ENCODE measurements at places on chromosomes 1 and 21.

- DNase-seq: no peak
Measured at GRCh38 chr1:171019971-171020370, 70.7 kb upstream of the FMO3 start.

DNA sequence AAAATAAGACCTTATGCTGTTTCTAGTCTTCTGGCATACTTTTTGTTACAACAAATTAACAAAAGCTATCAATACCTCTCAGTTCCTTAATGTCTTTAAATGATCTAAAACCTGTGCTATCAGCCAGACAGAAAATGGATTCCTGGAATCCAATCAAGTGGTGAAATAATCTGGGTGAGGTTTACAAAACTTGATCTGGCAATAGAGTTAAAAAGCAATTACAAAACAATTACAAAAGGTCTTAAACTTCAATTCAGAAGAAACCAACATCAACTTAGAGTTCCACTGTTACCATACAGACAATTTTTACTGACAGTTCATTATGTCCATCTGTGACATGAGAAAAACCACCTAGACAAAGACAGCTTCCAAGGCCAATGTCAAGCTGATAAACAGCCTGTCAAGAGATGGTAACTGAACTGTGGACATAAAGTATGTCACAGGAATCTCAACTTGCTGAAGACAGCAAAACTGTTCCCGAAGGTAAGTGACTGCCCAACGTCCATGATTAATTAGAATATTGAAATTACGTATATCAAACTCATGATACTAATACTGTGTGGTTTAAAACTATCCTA, 17.4 kb downstream of the ZZZ3 start:
- no peak for DNase-seq

GRCh38 chr1:8343464-8344001, 25.6 kb downstream of the SLC45A1 start:
- DNase-seq: peak; percentile 95

GRCh38 chr1:89322402-89322801, 41.5 kb upstream of the GBP6 start:
- DNase-seq: no peak

- no peak for DNase-seq
Measured at GRCh38 chr1:91201694-91202093, 179.9 kb upstream of the ZNF644 start.

DNA sequence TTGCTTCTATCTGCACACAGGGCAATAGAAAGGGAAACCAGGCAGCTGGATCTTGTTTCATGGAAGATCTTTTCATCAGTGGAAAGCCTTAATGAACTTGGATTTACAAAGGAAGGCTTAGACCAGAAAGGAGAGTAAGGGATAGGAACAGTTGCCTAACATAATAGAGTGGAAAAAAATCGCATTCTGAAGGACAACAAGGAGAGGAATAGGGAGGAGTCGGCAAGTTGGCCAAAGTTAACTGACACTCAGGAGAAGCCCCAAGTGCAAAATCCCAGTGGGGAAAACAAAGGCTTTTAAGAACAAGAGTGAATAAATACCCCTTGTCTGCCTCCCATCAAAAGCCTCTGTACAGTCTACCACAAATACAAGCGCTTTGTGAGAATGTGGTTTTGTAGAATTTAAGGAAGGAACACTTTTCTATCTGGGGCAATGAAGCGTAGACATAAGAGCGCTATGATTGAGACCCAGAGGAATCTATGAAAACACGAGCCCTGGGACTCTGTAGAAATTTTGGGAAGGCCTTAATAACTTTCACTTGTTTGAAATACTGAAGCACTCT, 74.1 kb downstream of the ZNF648 start:
- no peak for DNase-seq

GRCh38 chr21:27807596-27807995, 840.7 kb upstream of the ADAMTS5 start:
- DNase-seq: no peak

DNA sequence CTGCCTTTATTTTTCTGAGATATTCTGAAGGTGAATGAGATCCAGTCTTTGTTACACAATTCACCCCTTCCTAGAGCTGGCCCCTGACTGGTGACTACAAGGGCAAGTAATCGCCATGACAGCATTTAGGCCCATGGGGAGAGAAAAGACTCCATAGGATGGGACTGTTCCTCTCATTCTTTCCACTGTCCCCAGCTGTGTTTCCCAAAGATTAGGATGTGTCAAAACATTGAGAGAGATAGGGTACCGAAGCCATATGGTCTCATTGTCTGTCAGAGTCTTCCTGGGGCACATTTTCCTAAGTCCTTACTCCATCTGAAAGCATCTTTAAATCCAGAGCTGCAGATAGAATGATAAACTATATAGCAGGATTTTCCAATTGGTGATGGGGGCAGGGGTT, 423.5 kb downstream of the OMA1 start:
- DNase-seq: no peak

- DNase-seq: peak; percentile 78
Measured at GRCh38 chr1:11804666-11805421, 920 bp downstream of the MTHFR start.

DNA sequence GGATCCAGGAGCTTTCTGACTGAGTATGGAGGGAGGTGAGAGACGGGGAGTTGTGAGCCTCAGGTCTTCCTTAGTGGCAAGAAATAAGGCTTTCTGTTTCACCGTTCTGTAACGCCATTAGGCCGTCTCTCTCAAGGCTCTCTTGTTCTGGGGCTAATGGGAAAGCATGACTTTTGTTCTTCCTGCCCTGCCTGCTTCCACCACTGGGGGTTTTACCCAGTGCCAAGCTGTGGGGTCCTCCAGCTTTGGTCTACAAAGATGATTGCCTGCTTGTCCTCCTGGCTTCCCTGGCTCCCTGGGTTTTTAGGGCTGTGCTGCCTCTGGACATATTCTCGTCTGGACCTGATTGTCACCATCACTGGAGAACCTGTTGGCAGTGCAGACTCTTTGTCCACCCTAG, 74.8 kb upstream of the TINAGL1 start:
- no peak for DNase-seq

GRCh38 chr1:221638595-221638994, 103.3 kb downstream of the DUSP10 start:
- DNase-seq: peak; percentile 1

DNA sequence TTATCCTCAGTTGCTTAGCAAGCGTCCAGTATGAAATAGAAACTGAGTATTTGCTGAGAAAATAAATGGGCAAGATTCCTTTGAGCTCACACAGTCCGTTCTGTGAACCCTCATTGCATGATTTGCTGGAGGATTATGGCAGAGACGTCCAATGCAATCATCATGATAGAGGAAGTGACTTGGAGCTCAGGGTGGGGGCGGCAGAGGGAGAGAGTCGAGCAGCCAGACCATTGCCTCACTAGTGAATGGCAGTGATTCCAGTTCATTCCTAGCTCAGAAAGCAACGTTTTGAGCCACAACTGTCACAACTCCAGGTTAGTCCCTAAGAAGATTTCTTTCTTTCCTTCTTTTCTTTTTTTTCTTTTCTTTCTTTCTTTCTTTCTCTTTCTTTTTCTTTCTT, 27.5 kb upstream of the COL9A2 start:
- DNase-seq: peak; percentile 65

- no peak for DNase-seq
Measured at GRCh38 chr21:42556476-42556875, 42.8 kb downstream of the SLC37A1 start.

DNA sequence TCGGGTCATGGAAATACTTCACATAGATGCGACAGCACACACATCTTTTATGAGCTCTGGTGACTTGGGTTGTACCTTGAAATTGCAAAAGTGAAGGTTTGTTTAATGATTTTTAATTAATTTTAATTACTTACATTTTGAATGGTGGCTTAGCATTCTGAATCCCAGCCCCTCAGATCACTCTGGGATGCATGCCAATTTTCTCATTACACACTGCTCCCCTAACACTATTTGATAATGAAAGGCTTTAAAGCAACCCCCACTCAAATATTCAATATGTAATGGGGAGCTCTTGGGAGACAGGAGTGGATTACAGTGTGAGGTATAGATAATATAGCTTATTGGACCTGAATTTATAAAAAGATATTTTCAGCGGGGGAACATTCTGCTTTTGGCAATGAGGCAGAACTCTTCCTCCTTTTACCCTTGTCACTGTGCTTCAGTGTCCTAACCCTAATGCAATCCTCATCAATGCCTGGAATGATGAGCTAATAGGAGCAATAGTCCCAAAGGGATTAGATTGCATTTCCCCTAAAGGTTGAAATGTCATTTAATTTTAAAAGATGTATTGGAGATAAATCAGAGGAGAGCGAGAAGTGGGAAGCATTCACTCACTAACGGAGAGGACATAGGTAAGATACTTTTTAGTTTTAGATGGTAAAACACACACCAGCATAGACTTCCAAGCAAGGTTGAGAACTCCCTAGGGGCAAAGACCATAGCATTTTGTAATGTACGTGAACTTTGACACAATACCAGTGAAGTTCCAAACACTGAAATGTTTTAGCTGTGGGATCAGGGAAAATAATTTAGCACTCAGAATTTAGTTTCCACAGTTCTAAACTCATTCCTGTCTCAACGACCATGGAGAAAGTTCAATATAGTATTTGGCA, 384.1 kb upstream of the PLXNA2 start:
- no peak for DNase-seq

DNA sequence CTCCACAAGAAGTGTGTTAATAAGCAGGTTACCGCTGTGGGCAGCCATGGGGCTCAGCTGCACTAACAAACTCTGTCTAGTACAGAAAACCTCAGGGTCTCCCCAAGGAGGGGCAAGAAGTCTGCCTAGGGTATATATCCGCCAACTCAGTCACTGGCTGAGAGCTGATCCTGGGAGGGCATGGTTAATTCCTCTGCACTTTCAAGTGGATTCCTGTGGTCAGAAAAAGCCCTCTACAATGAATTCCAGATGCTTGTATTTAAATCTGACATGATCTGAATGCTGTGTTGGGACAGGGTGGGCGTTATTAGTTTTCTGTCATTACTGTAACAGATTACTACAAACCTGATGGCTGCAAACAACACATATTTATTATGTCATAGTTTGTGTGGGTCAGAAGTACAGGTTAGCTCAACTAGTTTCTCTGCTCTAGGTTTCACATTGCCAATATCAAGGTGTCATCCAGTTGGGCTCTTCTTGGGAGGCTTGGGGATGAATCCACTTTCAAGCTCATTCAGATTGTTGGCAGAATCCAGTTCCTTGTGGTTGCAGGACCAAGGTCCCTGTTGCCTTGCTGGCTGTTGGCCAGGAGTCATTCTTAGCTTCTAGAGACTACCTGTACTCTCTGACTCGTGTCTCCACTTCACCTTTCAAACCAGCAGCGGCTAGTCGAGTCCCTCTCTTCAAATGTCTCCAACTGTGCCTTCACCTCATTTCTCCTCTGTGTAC, 8.0 kb upstream of the SELE start:
- peak; percentile 75 for DNase-seq

DNA sequence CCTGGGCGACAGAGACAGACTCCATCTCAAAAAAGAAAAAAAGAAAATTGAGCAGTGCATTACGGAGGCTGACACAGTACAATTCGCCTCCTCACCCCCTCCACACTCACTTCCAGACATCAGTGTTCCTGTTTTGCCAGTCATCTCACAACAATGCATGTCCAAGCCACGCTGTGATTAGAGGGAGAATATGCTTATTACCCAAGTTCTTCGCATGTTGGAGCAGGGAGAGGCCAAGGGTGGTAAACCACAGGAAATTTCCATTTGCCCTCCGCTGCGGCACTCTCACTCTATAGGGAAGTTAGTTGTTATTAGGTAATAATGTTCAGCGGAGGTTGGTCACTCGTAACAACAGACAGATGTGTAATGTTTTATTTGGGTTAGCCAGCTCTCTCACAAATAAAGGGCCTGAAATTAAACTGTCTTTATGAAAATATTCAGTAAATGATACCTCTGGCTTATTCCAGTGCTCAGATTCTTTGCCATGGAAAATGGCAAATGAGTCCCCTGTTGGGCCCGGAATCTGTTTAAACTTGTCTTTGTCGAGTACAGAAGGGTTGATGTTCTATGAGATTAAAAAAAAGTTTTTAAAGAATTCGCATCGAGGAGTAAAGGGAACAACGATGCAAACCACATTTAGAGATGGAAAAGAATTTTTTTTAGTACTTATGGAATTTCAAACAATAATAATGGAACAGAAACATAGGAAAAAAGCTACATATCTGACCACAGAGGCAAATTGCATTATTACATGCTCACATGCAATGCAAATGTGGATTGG, 33.1 kb downstream of the KCNJ15 start:
- DNase-seq: peak; percentile 98

GRCh38 chr1:226680653-226681052, 58.4 kb downstream of the ITPKB start:
- DNase-seq: no peak
